ENCODE measurements at places on chromosomes 12 and 14.

GRCh38 chr12:13288937-13289652 lies 92.6 kb downstream of the EMP1 start:
- no peak for DNase-seq

DNA sequence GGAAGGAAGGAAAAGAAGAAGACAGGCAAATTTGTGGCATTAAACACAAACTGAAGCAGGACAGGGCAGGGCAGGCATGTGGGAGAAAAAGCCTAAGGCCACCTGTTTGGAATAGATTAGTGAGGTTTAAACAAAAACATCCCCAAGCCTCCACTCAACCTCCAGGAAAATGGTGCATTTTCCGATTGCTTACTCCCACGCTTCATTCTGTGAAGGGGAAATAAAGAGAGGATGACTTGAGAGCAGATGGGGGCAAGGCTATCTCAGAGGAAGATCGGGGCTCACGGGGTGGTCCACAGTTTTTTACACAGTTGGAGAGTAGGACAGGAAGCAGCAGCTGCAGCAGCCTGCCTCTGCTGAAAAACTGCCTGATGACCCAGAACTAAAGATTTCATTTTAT lies 250.9 kb downstream of the DUSP6 start:
- DNase-seq = no peak

- no peak for DNase-seq
Observed at GRCh38 chr12:131599190-131600159, 111.4 kb upstream of the SFSWAP start.

- DNase-seq = no peak
Observed at GRCh38 chr12:124655048-124655697, 87.8 kb upstream of the NCOR2 start.

GRCh38 chr12:52685406-52685890 lies 5.2 kb upstream of the KRT1 start:
- DNase-seq = no peak

DNA sequence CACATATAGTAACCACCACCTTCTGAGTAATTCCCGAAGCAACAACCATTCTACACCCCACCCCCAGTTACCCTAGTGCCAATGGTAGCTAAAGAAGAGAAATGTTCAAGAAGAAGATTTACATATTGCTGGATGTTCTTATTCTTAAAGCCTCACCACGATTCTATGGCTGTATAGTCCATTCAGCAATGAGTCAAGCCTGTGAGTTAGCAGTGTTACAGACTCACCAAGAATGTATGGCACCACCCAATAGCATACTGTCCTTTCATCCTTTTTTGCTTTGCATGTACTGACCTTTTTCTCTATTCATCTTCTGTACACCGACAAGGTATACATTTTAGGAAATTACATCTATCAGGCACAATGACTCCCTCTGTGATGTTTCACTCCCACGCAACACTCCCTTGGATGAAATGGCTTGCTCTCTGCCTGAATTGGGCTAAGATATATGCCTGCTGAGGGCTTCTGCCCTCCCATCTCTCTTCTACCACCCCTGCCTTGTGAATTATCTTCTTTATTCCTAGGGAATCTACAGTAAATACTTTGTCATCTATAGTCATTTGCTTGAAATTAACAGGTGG lies 945.8 kb downstream of the DIO2 start:
- no peak for DNase-seq

GRCh38 chr12:24723759-24724158 lies 225.1 kb downstream of the BCAT1 start:
- no peak for DNase-seq

DNA sequence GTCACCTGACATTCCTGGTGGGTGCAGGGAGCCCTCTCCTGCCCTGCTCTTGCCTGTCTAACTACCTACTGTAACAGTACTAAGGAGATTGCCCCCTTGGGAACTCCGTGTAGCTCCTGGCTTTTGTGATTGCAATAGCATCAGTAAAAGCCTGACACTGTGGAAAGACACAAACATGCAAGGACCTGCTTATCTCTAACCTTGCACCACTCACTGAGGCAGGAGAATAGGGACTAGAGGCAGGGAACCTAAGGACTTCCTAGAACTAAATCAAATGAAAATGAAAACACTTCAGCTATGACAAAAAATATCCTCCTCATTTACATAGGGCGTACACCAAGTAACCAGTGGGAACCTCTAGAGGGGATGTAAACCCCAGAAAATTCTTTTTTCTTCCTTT lies 28.5 kb downstream of the TUBA1A start:
- DNase-seq = no peak
